Activated CD8-positive, alpha-beta memory T cell treated with anti-CD3 and anti-CD28 coated beads for 1 hour (primary cell): ENCODE measurements at places on chromosomes 12 and 14.

DNA sequence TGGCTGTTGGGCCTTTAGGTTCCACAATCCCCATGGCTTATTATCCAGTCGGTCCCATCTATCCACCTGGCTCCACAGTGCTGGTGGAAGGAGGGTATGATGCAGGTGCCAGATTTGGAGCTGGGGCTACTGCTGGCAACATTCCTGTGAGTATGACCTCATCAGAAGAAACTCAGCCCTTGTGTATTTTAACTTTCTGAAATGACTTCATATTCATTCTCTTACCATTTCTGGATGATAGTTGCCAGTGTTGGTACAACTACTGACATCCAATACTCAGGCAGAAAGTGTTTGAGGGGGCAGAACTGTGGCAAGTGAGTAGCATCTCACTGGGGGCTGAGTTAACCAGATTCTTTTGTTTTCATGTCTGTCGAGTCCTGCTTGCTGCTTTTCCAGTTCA, 2.3 kb downstream of the DAZAP2 start:
- no peak for DNase-seq

- no peak for DNase-seq
Measured at GRCh38 chr12:117042862-117043261, 56.4 kb downstream of the TESC start.

DNA sequence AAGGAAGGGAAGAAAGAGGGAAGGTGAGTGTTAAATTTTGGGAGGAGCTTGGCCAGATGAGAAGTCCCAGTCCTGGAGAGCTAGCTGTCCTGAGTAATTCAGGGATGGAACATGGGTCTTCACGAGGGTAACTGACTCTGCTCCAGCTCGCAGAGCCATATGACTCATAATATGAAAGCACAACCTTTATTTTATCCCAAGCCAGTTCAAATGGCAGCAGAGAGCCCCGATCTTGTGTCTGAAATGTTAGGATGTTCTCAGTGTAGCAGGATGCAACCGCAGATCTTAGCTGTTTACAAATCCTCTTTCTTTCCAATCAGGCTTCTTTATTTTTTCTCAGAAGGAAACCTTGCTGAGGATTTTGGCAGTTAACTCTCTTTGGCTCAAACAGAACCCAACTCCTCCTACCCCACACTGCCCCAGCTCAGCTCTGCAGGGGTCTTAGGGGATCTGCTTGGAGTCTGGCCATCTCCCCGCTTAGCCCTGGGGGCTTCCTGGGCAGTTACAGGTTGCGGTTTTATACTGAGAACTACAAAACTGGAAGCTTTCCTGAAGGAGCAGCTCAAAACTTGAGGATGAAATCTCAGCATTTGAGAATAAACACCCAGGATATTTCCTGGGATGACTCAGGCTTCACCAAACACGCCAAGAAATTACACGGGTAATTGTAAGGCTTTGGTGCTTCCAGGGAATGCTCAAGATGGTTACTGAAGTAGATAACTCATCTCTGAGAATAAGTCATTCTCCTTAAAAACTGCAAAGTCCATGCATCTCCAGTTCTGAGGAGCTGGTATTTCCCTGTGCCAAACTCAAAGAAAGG, 92.5 kb downstream of the VCPKMT start:
- DNase-seq, result no peak

DNA sequence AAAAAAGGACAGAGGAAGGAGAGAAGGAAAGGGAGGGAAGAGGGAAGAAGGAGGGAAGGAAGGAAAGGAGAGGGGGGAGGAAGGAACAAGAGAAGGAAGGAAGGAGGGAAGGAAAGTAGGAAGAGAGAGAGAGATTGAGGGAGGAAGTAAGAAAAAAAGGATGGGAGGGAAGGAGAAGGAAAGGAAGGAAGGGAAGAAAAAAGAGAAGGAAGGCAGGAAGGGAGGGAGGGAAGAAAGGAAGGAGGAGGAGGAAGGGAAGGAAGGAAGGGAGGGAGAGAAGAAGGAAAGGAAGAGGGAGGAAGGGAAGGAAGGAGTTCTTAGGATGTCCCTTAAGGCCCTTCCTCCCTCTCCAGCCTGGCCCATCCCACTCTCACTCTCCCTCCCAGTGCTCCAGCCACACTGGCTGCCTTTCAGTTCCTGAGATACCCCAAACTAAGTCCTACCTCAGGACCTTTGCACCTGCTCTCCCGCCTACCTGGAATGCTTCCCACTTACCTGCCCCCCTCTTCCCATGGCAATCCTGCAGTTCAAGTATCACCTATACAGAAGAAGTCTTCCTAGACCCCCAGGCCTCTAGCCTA, 21.7 kb upstream of the MSI1 start:
- DNase-seq, result no peak

DNA sequence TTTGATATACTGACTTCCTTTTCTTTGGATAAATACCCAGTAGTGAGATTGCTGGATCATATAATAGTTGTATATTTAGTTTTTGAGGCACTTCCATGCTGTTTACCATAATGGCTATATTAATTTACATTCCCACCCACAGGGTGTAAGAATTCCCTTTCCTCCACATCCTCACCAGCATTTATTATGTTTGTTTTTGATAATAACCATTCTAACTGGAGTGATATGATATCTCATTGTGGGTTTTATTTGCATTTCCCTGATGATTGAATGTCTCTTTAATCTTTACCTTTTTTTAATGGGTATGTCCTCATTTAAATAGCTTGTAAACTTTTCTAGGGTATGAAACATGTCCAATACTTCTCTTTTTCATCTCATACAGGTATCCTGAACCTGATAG, 11.6 kb upstream of the SAV1 start:
- DNase-seq, result no peak

DNA sequence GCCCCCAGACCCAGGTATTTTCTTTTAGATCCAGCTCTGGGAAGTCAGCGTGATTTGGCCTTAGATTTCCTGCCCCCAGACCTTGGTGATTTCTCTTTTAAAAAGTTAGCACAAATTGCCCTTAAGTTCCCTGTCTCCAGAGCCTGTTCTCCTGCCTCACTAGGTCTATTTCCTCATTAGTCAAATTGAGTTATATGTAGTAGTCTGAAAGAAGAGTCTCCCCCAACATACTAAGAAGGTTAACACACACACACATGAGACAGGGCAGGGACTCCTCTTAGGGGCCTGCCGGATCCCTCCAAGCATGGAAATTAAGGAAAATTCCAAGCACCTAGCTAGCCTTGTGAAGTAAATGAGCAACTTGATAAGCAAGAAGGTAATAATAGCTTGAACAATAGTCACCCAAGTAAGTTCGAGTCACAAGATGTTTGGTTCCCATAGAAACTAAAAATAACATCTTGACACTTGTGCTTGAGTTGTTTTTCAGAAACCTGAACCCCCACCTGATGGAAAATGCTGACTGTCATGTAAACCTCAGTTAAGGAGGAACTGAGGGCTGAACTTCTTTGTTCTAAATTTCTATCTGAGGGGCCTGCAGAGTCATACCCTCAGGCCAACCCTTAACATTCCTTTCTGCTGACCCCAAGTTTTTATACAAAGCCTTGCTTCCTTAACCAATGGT, 51.6 kb downstream of the CAND1 start:
- no peak for DNase-seq

- DNase-seq, result no peak
Measured at GRCh38 chr14:98197933-98198332, 1074.1 kb downstream of the BCL11B start.

DNA sequence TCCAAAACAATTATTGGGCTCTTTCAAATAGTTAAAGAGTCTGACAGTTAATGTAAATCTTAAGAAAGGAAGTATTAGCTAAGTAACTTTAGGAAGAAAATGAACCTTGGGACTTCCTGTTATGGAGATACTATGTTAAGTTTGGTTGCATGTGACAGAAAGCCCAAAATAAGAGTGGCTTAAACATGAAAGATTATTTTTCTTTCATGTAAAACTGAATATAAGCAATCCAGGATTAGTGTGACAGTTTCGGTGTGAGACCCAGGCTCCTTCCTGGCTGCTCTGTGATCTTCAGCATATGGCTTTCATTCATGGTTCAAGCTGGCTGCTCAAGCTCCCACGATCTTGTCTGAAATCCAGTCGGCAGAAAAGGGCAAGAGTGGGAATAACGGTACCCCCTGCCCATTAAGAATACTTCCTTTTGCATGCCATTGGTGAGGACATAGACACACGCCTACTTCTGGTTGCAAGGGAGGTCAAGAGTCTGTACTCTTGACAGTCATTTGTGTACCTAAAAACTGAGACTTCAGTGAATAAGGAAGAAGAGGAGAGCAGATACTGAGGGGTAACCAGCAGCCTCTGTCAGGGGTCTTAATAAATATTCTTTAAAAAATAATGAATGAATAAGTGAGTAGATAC, 2.2 kb upstream of the RPAP3 start:
- no peak for DNase-seq

- DNase-seq, result no peak
Measured at GRCh38 chr12:62930546-62931425, 4.2 kb downstream of the PPM1H start.

- DNase-seq, result no peak
Measured at GRCh38 chr14:76708028-76708427, 53.2 kb upstream of the VASH1 start.
